ENCODE measurements at places on chromosomes 3 and 15.

GRCh38 chr3:101150504-101150903, 157.3 kb upstream of the ABI3BP start:
- DNase-seq: no peak

DNA sequence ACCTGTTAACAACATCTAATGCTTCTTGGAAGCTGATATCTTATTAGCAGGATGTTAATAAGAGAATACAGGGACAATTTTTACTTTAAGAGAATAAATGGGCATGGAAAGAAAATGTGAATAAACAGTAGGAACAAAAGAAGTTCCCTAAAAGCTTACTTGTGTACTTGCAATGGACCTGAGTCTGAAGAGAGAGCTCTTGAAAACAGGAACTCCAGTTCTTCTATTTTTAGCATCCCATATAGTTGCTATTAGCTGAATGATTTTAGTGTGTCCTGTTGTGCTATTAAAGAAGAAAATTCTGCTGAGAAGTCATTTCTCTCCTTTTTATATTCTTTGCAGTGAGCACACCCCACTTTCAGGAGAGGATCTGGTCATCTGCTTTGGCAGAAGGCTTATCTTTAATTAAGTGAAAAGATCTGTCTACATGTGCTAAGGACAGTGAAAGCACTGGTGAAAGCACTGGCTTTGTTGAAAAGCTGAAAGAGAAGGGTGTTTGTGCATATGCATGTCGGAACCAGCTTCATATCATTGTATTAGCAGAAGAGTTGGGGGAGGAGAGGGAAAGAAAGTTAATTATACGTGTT, 1.4 kb upstream of the ST3GAL6 start:
- peak; percentile 47 for DNase-seq

DNA sequence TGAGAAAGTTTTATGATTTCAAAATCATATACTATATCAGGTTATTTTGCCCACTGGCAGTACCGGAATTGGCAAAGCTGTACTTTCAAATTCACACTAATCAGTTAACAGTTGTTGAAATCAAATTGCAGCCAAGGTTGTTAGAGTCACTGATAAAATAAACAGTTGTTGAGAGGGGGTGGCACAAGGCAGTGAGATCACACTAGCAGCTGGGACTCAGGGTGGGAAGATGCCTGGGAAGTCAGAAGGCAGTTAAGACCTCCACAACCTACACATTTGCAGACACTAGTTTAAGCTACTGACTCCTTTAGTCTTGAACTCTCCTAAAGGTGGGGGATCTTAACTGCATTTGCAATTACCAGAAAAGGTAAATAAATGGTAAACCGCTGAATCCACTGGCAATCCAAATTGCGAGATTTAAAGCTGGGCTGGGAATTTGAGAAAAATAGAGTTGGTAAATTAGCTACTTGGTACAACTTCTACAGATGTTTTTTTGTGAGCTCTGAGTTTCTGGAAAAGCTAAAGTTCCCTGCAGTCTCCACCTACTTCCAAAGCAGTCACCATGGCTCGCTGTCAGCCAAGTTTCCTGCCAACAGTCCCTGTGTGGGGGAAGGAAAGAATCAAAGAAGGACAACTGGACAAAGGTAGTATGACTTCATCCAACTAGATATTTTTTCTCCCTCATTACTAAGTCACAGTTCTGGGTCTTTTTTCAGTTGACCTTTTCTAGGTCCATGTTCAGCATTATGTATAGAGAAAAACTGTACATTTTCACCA, 105.7 kb downstream of the ZNF385D start:
- no peak for DNase-seq

GRCh38 chr3:45084361-45084760, 58.3 kb downstream of the CLEC3B start:
- DNase-seq: no peak

GRCh38 chr3:102790747-102791325, 356.0 kb downstream of the ZPLD1 start:
- peak; percentile 68 for DNase-seq

DNA sequence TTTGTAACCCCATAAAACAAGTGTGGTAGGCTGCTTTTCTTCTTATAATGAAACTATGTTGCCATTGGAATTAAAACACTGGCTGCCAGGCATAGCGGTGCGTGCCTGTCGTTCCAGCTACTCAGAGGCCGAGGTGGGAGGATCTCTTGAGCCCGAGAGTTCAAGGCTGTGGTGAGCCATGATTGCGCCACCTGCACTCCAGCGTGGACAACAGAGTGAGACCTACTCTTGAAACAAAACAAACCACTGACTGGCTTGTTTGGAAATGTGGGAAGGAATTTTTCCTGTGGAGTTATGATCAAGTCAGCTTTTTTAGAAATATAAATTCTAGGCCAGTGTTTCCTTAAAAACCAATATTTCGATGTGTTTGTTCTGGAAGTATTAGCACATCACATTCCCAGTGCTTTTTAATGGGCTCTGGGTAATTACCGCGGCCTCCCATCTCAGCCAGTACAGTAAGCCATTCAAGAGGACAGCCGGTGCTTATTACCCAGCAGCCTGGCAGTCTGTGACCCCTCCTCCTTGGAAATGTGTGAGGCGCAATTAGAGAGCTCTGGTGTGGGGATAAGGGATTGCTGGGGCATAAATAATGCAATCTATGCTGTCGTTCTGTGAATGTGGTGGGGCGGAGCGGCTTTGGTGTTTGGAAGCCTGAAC, 58.3 kb upstream of the TRAK1 start:
- peak; percentile 74 for DNase-seq

DNA sequence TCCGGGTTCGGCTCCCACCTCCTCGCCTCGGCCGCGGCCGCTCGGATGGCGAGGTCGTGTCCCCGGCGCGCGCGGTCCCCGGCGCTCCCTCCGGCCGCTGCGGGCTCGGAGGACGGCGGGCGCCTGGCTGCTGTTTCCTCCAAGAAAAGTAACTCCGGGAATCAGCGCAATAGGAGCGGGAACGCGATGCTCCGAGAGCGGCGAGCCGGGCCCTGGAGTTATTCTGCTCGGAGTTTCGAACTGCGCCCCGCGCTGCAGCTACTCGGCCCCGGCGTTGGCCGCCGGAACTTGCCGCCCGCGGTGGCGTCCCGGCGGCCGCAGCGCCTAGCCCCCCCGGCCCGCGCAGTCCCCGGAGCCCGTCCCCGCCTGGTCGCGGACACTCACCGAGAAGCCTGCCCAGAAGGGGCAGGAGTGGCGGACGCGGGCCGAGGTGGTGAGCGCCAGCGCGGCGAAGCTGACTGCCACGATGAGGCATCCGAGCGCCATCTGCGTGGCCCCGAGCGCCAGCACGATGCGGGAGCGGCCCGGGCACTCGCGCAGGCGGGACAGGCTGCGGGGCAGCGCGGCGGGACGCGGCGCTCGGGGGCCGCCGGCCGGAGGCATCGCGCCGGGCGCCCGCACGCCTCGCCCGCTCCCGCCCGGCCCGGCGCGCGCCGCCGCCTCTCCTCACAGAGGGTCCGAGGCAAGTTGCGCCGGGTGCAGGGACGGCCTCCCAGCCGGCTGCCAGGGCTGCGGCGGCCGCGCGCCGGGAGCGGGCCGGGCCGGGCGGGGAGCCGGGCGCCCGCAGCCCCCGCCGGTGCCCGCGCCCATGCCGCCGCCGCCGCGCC, 251.9 kb downstream of the TJP1 start:
- DNase-seq: peak; percentile 33

DNA sequence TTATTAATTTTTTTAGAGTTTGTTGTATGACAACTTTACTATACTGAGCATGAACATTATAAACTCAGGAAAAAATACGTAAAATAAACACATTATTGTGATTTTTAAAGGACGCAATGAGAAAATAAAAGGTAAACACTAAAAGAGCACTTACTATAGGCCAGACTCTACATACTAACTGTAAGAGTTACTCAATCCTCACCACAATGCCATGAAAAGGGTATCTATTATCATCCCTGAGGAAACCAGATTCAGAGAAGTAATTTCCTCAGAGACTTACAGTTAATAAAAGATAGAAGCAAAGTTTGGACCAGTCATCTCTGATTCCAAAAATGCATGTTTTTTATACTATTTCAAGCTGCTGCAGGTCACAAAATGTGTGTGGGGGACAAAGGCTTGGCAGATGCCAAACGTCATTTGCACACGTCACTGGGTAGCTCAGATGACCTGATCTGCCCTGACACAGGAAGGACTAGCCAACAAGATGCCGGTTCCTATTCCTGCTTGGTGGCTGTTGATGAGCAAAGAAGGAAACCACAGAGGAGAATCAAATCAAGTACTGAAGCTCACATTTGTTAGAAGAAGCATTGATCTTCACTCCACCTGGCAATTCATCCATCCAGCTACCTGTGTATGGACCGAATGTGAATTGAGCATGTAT, 42.3 kb downstream of the KLHL6 start:
- DNase-seq: no peak

- DNase-seq: no peak
Observed at GRCh38 chr3:99712291-99712954, 74.0 kb downstream of the COL8A1 start.

DNA sequence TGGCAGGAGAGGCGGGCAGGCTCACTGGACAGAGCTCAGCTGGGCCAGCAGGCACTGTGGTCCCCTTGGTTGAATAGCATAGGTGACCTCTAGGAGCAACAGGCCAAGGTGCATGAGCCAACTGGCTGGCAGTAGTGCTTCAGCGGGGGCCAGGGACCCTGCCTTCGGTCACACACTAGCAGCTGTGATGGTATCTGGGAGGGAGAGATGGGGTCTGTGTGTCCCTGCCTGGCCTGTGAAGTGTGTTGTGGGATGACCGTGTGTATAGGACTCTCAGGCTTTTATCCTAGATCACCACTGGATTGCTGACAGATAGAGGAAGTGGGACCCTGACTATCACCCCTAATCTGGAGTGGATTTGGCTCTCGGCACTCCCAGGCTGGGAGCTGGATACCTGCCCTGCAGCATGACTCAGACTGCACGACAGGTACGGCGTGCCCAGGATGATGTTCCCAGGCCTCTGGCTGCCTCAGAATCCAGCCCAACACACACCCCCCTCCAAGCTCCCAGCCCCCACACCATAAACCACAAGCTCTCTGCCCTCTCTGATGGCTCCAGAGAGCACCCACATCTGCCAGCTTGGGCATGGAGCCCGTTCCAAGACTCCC, 7.8 kb downstream of the RPS17 start:
- no peak for DNase-seq

DNA sequence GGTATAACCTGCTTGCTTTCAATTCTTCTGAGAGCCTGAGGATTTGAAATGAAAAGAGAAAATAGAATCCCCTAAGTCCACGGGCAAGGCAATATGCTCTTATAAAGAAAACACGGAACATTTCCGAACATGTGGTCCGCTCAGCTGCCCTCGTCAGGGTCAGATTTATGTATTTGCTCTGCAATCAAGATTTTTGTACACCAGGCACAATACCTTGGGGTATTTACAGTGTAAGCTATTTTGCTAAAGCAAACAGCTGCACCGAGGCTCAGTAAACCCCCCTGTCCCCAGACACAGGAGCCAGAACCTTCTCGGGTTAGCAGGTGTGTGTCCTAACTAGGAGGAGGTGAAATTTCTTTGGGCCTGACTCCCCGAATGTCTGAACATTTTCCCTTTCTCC, 155.8 kb upstream of the LRIG1 start:
- peak; percentile 39 for DNase-seq

DNA sequence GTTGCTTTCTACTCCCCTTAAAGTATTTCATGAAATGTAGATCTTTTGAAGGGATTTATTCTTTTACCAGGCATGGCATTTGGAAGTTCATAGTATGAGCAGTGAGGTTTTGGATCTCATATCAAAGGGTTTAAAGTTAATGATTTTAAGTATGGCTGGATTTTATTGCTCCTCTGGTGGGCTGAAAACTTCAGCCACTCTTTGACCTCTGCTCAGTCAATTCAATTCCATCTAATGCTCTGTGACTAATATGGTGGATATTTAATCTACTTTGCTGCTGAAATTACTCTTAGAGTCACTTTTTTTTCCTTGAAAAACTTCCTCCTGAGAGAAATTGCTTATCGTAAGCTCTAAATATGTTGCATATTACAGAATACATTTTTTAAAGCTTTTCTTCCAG, 218.6 kb downstream of the NR2F2 start:
- no peak for DNase-seq

DNA sequence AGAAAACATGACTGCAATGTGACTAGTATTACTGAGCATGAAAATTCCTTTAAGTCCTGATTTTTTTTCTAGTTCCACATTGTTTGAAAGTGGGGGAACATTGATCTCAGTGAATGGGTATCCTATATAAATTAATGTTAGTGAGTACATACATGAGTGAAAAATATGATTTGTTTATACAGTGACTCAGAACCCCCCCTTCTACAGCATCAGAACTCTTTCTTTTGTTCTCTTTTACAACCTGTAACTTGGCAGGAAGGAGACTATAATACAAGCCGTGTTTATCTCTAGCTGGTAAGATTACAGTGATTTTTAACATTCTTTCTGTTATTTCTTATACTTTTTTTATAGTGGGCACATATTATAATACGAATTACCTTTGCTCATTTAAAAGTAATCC, 384.7 kb downstream of the PDCD6IP start:
- no peak for DNase-seq

DNA sequence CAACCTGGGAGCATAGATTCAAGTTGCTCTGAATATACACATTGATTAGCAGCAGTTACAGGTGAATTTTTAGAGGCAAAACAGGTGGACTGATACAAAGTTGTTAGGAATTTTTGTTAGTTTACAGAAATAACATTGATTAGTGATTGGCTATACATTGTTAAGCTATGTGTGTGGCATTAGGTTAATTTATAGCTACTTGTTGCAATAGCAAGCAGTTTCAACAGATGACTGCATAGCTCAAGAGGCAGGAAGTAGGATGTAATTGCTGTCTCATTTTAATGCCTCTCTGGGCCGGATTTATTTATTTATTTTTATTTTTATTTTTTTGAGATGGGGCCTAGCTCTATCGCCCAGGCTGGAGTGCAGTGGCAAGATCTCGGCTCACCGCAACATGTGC, 99.7 kb downstream of the TCF12 start:
- no peak for DNase-seq

- DNase-seq: no peak
Observed at GRCh38 chr3:147415874-147416273, 6.7 kb downstream of the ZIC1 start.

DNA sequence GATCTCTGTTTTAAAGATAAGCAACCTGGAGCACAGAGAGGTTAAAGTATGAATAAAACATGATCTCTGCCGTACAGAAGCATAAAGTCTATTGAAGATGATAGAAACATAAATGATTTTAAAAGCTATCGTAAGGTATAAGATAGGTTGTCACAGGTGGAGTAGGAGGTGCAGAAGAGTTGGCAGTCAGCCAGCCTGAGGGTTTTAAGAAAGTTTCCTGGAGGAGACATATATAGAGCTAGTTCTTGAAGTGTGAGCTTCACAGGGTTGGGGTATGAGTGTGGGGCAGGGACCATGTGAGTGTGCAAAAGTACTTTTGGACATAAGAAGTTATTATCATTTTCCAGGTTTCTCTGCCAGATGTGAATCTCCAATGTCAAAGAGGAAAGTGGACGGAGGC, 3.9 kb upstream of the FGF12 start:
- DNase-seq: no peak

DNA sequence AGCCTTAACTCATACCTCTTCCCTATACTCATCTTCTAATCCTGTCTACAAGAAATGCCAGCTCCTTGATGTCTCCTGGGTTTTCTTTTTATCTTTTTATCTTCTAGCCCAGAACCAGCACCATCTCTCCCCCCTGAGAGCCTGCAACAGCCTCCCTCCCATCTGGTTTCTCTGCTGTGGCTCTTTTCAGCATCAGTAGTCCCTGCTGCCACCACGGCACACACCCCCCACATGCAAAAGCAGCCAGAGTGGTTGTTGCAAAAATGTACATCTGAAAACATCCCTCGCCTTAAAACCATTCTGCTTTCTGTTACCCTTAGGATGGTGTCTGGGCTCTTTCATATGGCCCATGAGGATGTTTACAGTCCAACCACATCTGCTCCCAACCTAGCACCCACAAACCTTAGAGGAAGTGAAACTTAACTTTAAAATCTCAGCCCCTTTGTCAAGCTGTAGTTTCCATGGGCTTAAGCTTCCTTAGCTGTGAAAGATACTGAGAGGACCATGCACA, 775 bp downstream of the TTC21A start:
- no peak for DNase-seq
